NCI-H1048 (cell line): ENCODE measurements at places on chromosomes 16 and 17.

DNA sequence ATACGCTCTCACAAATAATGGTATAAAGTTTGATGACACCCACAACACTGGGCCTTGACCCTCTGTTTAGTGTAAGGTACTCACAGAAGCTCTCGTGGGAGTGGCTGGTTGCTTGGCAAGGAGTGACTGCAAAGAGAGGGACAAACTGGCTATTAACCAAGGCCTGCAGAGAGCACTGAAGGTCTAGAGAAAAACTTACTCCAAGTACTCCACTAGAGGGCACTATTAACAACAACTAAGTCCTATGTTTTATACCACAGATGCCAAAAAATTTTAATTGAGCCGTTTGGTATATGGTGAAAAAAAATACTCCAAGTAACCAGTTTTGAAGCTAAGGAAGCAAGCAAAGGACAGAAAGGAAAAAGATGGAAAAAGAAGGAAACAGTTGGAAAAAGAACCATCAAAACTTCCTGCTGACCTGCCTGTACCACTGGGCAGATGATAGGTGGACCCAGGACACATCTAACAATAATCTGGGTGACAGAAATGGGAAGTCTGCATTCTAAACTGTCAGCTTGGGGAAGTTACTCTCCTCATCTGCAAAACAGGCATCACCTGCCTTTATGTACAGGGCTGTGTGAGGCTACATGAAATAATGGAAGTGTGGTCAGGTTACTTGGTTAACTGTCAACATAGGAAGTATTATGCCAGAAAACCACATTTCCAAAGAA lies 23.2 kb downstream of the DYNC1LI2 start:
- DNase-seq, result no peak

DNA sequence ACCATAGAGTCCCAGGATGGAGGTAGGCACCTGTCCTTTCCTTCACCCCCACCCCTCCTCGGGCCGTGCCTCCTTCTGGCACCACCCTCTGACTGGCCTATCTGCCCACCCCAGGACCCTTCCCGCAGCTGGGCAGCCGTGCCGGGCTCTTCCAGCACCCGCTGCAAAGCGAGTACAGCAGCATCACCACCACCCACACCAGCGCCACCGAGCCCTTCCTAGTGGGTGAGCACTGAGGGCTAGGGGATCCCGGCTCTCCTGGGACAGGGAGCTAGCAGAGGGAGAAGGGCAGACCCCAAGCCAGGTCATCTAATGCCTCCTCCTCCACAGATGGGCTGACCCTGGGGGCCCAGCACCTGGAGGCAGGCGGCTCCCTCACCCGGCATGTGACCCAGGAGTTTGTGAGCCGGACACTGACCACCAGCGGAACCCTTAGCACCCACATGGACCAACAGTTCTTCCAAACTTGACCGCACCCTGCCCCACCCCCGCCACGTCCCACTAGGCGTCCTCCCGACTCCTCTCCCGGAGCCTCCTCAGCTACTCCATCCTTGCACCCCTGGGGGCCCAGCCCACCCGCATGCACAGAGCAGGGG lies 7.8 kb downstream of the GALK1 start:
- no peak for DNase-seq

DNA sequence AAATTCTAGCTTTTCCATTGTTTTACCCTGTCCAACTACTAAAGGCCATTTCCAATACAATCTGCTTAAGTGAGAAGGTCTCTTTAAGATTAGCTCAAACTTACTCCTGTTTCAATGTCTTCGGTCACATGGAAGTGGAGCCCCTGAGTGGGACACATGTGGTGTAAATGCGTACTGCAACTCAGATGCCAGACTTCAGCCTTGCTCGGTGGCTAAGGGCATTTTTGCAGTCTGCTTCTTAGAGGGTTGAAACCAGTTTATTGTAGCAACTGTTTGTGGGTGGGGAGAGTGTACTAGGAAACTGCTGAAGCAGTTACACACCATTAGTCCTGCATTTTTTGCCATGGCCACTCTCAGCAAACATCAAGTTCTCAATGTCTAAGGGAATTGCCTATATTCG lies 140.6 kb downstream of the PARN start:
- no peak for DNase-seq

- no peak for DNase-seq
These were observed 27.4 kb upstream of the CDH3 start for GRCh38 chr16:68617734-68618133.

DNA sequence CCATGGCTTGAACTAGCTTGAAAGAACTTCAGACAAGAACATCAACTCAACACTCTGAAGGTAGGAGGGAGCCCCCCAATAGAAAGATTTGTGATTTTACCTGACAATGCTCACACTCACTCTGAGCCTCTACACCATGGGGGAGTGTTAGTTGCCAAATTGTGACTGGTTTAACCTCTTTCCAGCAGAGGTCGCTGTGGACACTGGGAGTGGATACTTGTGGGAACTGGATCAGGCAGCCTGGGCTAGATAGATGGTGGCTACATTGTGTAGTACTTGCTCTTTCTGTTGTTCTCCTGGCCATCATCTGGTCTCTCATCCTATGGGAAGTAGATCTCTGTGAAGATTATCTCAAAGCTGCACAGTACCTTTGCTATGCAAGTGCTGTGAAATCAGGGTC lies 2.9 kb downstream of the SMPD3 start:
- DNase-seq, result no peak

- DNase-seq, result no peak
These were observed 57.2 kb upstream of the VPS4A start for GRCh38 chr16:69253870-69254341.

DNA sequence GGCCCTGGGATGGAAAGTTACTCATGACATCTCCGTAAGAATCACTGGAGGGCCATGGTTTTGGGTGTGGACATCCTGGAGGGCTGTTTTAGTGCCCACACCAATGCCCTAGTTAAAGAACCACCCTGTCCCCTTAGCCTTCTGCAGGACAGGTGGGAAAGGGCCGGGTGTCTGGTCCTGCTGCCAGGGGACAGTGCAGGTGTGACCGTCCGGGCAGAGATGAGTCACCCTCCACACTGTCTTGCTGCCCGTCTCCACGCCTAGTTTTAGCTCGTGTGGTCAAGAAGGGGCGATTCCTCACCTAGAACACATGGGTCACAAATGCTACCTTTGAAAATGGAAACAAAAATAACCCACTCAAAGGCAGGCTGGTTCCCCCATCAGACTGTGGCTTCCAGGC lies 17.0 kb downstream of the CEP295NL start:
- DNase-seq, result no peak

- DNase-seq, result no peak
These were observed 146.3 kb upstream of the AXIN2 start for GRCh38 chr17:65707780-65708179.

GRCh38 chr16:85098565-85098964 lies 13.7 kb downstream of the CIBAR2 start:
- DNase-seq, result no peak

DNA sequence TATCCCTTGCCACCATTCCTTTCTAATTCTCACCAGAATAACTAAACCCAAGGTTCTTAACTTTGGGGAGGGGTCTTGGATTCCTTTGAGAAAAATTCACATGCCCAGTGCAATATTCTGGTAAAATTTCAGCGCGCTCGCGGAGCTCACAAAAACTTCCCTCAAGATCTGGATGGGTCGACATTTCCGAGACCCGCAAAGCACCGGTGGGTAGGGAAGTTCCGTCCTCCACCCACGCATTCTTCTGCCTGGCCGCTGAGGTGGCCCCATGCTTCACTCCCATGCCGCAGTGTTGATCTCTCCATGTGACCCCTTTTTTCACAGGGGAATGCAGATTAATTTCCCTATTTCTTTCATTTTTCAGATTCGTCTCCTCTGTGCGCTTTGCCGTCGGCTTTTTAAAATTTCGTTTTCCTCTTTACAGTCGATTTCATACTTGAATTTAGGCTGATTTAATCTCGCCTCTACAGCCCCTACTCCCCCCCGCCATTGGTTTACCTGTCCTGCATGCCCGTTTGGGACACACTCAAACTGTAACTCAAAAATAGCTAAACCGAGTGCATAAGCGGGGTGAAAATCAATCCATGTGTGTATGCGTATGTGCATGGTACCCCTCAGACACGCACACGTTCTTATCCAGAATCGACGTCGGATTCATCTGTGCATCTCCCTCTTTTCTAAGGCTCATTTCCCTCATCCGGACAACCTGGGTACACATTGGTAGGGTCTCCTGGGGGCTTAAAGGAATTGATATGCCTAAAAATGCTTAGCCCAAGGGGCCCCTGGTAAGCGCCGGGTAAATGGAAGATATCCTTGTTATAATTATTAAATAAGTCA lies 1.4 kb upstream of the SP6 start:
- DNase-seq, result no peak

GRCh38 chr17:44014437-44015172 lies at the start of gene TMEM101:
Gene TMEM101, minus strand, starts transcription at chr17:44014963. Its CDS starts 11 bp downstream, at chr17:44014952.
- DNase-seq, result no peak

GRCh38 chr16:31080035-31080629 lies 5.9 kb downstream of the ZNF646 start:
- no peak for DNase-seq

GRCh38 chr16:8679151-8679550 lies 4.7 kb downstream of the ABAT start:
- no peak for DNase-seq

DNA sequence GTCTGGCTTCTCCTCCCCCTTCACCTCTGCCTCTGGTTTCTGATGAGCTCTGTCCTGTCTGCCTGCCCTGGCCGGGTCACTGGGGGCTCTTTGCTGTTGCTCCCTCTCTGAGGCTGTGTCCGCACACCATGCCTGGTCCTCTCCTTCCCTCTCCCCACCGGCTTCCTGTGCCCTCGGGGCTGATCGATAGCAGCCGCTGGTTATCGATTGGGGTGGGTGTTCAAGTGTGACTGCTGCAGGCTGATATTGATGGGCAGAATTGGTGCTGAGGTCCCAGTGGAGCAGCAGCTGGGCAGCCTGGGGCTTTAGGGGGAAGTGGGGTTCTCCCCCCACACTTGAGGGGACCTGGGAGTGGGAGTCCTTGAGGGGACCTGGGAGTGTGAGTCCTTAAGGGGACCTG lies 16.4 kb downstream of the MRM1 start:
- DNase-seq, result no peak

DNA sequence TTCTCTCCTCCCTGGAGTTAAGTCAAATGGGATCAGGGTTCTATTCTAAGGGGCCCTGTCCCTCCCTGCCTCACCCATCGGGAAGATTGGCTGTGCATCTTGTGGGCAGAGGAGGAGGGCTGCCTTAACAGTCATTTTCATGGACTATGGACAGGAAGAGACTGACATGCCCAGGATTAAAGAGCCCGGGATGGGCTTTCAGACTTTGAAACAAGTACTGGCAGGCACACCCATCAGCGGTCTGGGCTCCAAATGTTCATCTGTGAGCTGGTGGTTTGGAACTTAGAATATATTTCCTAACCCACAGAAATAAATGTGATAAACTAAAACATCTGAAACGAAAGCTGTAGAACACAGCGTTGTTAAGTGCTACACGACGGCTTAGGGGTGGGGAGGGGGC lies 6.5 kb downstream of the SLC6A4 start:
- DNase-seq, result no peak

DNA sequence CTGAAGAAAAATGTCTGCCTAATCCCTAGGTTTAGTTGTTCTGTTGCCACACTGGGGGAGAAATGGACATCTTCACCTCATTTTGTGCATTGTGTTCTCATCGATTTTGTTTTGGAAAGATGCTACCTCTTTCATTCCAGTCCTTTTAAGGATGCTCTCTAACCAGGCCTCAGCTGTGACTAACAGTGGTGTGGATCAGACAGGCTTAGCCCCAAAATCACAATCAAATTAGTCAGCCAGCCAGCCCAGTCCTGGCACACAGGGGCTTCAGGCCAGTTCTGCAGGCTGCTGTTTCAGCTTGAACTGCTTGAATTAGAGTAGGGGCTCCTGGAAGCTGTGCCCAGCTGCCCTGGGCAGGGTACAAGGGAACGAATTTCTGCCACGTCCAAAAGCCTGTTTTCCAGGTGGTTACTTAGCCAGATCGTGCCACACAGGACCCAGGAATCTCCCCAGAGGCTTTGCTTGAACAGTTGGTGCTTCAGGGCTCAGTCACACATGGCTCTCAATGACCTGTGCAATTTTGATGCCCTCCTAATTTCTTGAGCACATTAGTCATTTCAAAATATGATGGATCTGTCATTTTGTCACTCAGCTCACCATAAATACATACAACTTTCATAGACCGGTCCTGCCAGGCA lies 60.7 kb downstream of the CLEC16A start:
- DNase-seq, result no peak

DNA sequence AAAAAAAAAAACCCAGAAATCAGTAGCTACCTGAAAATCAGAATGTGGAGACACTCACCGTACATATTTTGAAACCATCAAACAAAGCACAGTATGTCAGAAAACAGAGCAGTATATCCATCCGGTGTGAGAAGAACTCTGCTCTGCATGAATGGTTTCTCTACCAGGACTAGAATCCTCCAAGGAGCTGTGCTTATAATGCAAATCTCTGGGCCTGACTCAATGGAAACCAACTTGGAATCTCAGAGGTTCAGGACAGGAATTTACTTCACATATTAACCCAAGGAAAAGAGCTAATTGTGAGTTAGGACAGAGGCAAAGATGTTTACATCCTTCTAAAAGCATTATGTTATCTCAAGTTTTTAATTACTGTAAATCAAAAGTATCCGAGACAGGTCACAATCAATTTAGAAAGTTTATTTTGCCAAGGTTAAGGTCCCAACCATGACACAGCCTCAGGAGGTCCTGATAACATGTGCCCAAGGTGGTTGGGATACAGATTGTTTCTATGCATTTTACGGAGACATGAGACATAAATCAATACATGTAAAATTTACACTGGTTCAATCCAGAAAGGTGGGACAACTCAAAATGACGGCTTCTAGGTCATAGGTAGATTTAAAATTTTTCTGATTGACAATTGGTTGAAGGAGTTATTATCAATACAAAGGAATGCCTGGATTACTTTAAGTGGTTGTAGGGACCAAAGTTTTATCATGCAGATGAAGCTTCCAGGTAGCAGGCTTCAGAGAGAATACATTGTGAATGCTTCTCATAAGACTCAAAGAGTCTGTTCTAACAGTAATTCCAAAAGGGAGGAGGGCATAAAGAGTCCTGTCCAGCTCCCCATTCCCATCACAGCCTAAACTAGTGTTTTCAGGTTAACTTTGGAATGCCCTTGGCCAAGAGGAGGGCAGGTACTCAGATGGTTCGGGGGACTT lies 164.1 kb downstream of the CDH8 start:
- no peak for DNase-seq

DNA sequence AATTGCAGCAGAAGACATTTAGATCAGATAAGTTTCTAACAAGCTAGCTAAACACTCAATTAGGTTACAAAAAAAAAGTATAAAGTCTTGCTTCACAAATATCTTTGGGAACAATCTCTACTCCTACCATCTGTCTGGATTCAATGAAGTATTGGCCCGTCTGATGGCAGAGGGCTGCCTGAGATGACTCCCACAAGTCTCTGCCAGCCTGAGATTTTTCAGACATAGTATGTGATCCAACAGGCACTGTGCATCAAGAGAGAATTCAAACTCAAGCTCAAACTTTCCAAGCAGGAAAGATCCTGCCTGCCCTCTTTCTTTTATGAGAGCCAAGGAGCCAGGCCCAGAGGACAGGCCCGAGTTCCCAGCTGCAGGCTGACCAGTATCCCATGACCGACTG lies 22.6 kb downstream of the SLC39A11 start:
- DNase-seq, result no peak

DNA sequence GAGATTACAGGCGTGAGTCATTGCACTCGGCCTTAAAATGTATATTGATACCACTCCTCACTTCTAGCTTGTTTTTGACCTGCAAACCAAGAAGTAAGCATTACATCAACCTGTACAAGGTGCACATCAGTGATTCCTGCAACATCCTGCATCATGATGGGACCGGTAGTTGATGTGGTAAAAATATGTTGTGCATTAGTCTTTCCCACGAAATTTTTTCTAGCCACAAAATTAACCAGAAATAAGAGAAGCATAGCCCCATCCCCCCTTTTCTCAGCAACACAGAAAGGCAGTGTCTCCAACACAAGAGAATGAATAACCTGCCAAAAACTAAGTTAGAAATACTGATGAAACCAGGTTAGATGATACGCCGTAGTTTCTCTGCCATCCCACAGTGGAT lies 21.1 kb upstream of the NSMCE1 start:
- DNase-seq, result no peak
